Astrocyte of the cerebellum (primary cell): ENCODE measurements at places on chromosomes 4 and X.
A peak's percentile ranks its signal among the peaks of the same experiment; 100 is the strongest.

DNA sequence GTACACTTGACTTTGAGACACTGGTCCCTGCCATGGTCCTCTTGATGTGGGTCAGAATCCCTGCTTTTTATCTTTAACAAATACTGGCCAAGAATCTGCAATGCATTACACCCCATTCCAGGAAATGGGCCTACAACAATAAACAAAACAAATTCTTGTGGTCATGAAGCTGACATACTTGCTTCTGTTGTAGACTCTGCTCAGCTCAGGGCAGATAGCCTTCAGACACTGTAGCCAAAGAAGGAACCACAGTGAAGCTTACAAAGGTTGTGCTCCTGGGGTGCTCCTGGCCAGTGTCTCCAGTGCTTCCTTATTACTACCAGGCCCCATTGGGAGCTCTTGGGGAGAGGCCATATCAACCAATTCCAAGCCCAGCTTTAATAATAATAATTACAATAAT is 21.8 kb downstream of the KIAA1210 start:
- peak; percentile 28 for DNase-seq

GRCh38 chr4:10120943-10121567 is 4.5 kb upstream of the WDR1 start:
- DNase-seq, result no peak

- no peak for DNase-seq
These were observed 2.5 kb upstream of the RXFP1 start for GRCh38 chr4:158519226-158519625.

- no peak for DNase-seq
These were observed 117.9 kb downstream of the TBC1D19 start for GRCh38 chr4:26701786-26702227.
